ENCODE measurements at places on chromosomes 12 and 14.

DNA sequence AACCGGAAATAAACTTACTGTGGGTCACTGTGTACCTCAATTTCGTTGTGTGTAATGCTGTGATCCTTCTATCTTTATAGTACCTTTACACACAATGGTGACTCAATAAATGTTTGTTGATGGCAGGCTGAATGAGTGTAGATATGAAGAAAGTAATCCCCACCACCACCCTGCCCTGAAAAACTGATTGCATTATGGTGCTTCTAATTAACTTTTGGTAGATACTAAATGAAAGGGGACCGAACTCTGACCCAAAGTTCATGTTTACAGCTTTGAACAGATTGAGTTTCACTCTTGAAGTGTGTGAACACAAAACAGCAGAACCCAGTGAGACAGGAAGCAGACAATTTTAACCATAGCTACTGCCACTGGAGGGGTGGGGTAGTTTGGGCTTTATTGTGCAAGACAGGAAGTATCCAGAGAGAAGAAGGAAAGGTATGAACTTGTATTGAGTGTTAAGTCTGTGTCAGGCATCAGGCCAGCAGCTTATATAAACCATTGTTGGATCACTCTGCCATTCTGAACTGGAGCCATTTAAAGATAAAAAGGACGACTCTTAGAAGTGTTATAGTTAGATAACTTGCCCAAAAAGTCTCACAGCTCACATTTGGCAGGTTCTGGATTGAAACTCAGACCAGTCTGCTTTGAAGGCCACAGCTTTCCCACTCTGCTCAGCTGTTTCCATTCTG is 197.0 kb upstream of the AMIGO2 start:
- DNase-seq = no peak

DNA sequence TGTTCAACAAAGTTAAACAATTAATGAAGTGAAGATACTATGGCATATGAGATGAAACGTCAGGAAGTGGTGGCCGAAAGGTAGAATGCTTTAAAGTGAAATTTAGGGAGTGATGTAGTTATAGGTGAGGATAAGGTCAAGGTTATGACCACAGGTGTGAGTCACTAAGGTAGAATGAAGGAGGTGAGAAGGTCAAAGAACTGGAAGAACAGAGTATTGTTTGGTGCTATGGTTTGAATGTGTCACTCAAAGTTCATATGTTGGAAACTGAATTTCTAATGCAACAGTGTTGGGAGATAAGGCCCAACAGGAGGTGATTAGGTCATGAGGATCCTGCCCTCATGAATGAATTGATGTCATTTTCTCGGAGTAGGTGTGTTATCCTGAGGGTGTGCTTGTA is 293.6 kb downstream of the NELL2 start:
- DNase-seq = no peak

DNA sequence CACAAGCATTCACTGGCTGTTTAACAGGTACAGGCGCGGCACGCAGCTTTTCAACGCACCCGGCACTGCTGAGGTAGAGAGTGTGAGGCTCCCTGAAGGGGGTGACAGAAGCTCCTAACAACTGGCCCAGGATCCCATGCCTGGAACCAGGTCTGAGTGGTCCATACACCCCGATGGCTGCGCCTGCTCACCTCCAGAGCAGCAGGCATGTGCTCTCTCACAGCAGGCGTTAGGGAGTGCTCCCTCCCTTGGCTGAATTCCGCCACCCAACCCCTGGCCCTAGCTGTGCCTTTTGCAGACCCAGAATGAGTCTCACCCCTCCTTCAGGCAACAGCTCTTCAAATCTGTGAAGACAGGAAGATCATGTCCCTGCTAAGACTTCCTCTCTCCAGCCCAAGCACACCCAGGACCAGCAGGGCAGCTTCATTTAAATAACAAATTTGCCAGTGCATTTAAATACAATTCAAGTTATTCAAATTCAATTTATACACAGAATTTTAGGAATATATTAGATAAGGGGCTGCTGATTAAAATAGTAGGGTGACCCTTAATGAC is 86.0 kb downstream of the SETD3 start:
- DNase-seq = no peak

DNA sequence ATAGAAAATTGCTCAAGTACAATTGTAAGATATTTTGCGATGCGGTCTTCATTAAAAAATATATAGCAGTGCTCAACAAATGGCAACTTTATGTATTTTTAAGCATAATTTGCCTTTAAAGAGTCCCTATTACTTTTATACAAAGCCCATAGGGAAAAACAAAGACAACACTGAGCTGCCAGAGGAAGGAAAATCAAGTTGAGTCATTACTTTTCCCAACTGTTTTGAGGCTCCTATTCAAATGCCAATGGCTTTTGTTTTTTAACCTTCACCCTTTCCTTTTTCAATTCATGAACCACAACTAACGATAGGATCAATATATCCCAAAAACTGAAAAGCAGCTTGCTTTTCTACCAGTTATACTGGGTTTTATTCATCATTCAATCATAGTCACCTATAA is 157.6 kb upstream of the PLEKHA5 start:
- DNase-seq = no peak

DNA sequence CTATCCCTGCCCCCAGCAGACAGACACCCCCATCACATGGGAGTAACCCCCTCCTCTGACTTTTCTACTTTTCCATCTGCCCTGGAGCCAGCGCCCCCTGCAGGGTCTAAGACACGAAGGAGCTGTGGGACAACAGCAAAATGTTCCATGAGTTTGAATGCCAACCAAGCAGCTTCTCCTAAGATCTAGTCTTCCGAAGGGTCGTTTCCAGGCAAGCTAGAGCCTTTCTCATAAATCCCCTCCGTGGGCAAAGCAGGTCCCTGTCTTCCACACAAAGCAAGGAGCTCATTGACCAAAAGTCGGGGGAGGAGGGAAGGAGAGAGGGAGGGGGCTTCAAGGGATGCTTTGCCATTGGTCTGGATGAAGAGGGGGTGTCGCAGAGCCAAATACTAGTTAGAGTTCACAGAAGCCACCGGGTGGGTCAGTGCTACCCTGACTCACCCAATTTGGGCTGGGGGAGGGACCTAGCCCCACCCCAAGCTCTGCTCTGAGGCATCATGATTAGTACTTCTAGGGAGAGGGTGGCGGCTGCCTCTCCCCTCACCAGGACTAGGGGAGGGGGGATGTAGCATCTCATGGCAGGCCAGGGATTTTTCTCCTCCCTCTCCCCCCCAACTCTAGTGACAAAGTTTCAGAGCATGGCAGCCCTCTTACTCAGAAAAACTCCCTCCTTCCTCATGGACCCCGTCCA is 1.6 kb downstream of the MSI1 start:
- no peak for DNase-seq

DNA sequence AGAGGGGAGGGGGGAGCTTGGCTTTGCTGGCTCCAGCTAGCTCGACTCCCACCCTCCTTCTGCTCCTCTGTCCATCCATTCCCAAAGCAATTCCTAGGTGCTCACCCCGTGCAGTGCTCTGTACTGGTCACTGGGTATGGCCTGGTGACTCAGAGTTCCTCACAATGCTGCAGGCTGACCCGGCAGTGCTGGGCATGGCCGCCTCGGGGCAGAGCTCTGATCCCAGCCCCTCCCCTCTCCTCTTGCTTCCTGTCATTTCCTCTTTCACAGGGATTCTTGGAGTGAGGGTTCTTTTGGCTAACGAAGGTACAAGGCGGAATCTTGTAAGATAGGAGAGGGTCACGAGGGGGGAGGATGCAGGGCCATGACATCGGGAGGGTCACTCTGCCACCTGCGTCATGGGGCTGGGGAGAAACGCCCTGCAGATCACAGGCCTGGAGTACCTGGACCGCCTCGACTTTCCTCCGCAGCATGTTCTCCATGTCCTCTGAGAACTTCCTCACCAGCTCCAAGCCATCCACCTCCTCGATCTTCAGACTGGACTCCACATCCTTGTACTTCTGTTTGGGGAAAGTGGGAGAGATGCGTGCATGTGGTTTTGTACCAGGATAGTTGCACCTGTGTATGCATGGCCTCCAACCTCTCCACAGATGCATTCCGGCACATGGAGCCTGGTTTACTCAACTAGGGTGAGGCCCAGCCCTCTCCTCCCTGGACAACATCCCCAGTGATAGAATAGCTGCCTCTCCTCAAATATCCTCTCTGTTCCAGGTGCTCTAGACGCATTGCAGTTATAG is 5.7 kb downstream of the CACNA2D4 start:
- no peak for DNase-seq

- DNase-seq = no peak
These were observed 42.3 kb downstream of the SENP1 start for GRCh38 chr12:48063530-48063929.

DNA sequence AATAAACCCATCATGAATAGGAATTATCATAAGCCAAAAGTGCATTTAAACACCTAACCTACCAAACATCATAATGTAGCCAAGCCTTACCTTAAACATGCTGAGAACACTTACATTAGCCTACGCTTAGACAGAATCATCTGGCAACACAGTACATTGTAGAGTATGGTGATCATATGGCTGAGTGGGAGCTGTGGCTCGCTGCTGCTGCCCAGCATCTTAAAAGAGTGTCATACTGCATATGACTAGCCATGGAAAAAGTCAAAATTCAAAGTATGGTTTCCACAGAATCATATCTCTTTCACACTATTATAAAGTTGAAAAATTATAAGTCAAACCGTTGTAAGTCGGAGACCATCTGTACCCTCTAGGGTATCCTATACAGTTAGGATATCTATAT is 32.0 kb upstream of the PRPF39 start:
- no peak for DNase-seq

DNA sequence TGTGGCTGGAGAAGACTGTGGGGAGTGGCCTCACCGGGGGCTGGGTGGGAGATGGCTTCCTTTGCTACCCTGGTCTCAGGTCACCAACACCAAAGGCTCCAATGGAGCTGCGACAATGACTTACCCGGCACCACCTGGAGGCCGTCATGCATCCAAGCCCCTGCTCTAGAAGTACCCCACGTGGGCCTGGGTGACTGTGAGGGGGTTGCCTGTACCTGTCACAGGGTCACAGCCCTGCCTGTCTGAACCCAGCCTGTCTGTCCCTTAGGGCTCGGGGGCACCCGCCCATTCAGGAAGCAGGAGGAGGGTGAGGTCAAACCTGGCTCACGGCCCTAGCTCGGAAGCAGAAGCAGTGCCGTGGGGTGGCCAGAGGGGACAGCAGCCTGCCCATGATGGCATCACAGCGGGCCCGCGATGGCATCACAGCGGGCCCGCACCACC is 18.9 kb downstream of the ABCB9 start:
- DNase-seq = no peak

DNA sequence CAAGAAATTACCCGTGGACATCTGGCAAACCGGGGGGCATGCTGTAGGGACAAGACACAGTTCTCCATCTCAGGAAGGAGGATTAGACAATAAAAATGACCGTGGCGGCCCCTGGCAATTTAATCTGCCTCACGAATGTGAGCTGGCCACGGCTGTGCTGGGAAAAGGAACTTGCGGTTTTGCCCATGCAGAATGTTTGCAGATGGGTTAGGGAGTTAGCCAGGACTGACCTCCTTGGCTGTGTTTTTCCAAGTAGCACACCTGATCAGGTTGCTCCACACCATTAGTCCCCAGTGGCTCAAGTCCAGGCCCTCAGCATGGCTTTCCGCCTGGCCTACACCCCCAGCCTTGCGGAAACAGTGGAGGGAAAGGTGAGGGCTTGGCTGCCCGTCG is 20.8 kb downstream of the TPCN1 start:
- DNase-seq = no peak

DNA sequence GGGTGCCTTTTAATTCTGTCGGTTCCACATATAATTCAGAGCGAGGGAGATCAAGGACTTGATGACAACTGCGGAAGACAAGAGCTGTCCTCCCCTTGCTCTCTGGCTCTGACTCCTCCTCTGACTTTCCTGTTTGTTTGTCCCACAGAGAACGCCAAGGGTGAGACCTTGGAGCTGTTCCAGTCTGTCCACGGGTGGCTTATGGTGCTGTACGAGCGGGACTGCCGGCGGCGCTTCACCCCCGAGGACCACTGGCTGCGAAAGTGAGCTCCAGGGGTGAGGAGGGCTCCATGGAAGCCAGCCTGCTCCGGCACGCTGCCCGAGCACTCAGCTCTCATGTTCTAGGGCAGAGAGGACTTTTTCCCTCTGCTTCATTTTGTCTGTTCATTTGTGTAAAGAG is 32.8 kb downstream of the UBE3B start:
- no peak for DNase-seq

GRCh38 chr12:117279606-117280005 is 81.8 kb downstream of the NOS1 start:
- DNase-seq = no peak

GRCh38 chr14:35257809-35258208 is 34.4 kb upstream of the PSMA6 start:
- no peak for DNase-seq

DNA sequence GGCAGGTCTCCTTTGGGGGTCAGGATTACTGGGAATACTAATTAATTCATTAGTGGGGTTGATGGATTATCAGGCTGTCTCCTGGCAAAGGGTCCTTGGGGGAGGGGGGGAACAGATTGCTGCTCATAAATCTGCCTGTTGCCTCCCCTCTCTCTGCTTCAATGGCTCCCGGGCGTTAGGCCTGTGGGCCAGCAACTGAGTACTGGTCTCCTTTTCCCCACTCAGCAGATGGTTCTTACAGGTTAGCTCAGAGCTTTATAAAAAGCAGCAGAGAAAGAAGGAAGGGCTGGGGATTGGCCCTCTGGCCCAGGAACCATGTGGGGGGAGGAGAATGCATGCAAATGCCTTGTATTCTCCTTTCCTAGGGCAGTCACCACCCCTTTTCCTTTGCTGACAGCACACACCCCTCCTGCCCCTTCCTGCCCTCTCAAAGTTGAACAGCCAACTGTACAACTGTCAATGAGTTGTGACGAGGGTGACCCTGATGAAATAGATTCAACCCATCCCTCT is 2.3 kb upstream of the NEUROD4 start:
- no peak for DNase-seq

- no peak for DNase-seq
These were observed 73.8 kb upstream of the BDKRB2 start for GRCh38 chr14:96130854-96131253.

DNA sequence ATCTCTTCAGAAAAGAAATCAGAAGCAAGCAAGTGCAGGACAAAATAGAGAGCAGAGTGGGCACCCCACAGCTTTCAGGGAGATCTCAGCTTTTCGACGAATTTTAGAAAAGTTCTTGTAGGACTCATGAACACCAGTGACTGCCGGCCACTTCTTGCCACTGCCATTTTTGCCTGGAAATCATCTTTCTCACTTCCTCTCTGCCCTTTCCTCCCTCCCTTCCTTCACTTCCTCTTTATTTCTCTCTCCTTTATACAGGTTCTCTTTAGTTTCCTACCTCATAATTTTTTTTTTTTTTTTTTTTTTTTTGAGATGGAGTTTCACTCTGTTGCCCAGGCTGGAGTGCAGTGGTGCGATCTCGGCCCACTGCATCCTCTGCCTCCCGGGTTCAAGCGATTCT is 185.6 kb downstream of the APAF1 start:
- no peak for DNase-seq

GRCh38 chr14:89330236-89331002 is 86.6 kb downstream of the FOXN3 start:
- no peak for DNase-seq

DNA sequence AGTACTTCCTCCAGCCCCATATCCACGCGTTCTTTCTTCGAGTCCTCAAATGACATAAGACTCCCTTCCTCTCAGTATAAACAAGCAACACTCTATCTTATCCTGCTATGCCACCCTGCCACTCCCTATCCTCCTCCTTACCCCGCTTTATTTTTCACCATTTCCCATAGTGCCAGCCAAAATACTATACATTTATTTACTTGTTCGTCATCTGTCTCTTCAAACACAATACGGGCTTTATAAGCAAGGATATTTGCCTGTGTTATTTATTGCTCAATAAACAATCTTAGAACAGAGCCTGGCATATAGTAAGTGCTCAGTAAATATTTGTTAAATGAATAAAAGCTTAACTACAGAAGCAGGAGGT is 444.9 kb downstream of the EGLN3 start:
- no peak for DNase-seq
